ENCODE measurements at places on chromosomes 2 and 18.

GRCh38 chr2:236394571-236394970, 130.4 kb upstream of the ASB18 start:
- DNase-seq: no peak

- DNase-seq: no peak
Measured at GRCh38 chr2:225437319-225437718, 37.8 kb downstream of the NYAP2 start.

GRCh38 chr18:3525870-3526420, 76.0 kb downstream of the TGIF1 start:
- no peak for DNase-seq

GRCh38 chr2:7052404-7052803, 135.2 kb downstream of the RNF144A start:
- DNase-seq: no peak

DNA sequence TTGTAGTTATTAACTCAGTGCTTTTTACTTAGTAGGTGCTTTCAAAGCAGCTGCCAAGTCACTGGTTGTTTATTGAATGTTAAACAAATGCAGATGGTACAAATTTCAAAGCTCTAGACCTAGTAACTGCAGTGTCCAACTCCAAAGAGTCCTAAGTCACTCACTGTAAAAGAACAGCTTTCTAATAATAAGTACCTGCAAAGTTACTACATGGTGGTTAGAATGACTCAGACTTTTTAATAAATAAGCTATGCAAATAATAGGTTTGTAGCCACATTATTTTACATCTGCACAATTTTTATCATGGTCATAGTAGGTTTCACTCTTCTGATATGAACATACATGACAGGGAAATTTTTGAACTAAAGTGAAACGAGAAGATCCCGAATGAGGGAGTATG, 1620.4 kb upstream of the CELF4 start:
- DNase-seq: no peak

GRCh38 chr2:198273660-198274059, 469.3 kb downstream of the PLCL1 start:
- DNase-seq: no peak

GRCh38 chr2:204738721-204739120, 193.4 kb downstream of the PARD3B start:
- no peak for DNase-seq

GRCh38 chr2:239991689-239992314, 33.3 kb downstream of the NDUFA10 start:
- no peak for DNase-seq

DNA sequence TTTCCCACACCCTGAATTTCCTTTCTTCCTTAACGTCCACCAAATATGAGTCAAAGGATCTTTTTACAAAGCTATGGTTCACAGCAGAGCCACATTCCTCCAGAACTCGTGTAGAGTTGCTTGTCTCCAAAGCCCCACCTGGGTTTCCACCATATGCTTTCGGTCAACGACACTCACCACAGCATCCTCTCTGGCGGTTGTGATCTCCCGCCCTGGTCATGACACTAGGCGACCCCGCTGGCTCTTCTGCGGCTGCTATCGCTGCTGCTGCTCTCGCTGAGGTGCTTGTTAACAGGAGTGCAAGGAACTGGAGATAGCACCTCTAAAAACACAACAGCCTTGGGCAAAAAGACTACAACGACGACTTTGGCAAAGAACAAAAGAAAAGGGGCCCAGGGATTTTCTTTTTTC, 340 bp downstream of the SLC40A1 start:
- no peak for DNase-seq

DNA sequence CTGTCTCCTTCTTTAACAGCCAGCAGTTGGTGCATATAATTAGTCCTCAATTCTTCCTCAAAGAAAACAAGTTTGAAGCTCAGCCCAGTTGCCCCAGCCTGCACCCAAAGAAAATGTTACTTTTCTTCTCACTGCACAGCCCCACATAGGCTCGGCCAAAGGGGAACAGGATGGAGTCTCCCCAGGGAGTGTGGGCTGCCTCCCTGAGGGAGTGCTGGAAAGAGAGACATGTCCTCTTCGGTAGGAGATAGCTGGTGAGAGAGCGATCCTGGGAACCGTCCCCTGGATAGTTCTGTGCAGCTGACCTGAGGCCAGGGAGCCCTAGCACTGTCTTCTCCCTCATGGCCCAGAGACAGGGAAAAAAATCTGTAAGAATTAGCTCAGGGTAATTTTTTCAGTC, 37.9 kb upstream of the CD207 start:
- no peak for DNase-seq

DNA sequence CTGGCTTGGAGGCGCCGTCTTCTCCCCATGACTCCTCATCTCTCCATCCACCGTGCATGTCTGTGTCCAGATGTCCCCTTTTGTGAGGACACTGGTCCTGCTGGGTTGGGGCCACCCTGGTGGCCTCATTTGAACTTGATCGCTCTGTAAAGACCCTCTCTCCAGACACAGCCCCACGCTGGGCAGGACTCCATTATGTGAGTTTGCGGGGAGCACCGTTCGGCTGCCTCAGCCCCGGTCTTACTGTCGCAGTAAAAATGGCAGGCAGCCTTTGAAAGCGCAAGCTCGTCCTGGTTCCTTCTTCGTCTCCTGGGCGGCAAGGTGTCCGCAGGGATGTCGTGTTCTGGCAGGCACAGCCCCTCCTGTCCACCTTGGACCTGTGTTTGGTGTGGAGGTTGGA, 17.7 kb downstream of the NFATC1 start:
- DNase-seq: no peak

DNA sequence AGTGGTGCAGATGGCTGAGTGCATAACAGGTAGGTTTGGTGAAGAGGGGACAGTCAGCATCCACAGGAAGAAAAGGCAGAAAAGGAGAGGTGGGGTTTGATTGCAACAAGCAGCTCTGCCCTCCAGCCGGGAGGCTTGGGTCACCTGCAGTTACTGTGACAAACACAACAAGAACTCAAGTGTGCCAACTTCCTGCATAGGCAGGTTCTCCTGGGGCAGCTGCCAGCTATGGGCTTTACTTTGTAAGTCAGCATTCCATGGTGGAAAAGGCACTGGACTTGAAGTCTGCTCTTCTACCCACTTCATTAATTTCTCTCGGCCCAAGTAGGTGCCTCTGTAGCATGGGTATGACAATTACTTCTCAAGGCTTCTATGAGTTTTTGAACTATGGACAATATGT, 98.9 kb downstream of the MYT1L start:
- no peak for DNase-seq

DNA sequence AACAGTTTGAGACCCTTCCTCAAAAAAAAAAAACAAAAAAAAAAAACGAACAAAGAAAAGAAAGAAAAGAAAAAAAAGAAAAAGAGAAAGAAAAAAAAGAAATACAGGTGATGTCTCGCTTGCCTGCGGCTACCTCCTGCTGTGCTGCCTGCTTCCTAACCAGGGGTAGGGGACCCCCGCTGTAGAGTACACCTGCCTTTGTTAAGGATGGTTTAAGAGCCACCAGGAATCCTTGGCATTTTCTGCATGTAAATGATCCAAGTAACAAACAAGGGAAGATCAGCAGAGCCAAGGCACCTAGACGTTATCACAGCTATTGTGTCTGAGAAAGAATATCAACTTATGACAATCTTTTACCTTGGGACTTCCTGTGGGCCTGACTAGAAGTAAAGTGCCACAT, 856.8 kb upstream of the GCFC2 start:
- no peak for DNase-seq

- DNase-seq: no peak
Measured at GRCh38 chr2:128505150-128505490, 186.5 kb upstream of the HS6ST1 start.

- no peak for DNase-seq
Measured at GRCh38 chr18:78293940-78294541, 685.6 kb upstream of the SALL3 start.

- DNase-seq: no peak
Measured at GRCh38 chr2:178237488-178238153, 43.3 kb downstream of the OSBPL6 start.

DNA sequence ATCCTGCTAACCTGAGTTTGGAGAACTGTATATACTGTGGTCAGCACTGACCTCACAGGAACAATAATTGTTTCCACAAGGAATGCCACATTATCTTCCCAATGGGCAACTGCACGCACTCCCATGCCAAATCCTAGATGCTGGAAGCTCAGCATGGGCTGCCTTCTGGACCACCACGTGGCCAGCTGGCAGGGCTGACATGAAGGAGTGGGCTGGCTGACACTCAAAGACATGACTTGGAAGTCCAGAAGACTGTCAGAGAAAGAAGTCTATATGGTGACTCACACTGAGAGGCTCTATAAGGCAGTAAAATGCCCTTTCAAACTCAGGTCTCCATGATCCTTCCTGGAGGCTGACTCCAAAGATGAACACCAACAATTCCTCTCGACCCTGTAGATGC, 98.4 kb upstream of the RNF152 start:
- DNase-seq: no peak

GRCh38 chr2:188295067-188295685, 3.5 kb downstream of the GULP1 start:
- DNase-seq: no peak

DNA sequence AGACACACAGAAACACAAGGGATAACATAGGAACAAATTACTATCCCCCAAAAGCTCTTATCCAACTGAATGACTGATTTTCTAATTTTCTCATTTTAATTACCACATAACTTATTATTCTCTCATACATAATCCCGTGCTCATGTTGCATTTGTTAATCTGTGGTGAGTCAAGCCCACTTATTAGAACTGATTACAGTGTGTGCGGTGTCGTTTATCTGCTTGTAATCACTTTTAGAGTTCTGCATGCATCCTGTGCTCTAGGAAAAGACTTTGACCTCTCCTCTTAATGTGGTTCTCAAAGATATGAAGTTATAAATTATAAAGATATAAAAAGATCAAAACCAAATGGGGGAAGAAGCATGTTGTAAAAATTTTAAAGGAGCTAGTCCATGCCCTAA, 29.7 kb downstream of the CNDP1 start:
- DNase-seq: no peak
